ENCODE measurements at places on chromosomes 16 and 17. TPM values are rescaled to one million over a fixed set of nuclear protein-coding genes. Genes with fewer than 3 reads are reported as not detected.

- no peak for DNase-seq
These were observed 30.2 kb upstream of the JPT2 start for GRCh38 chr16:1647856-1648255.

- DNase-seq, result no peak
These were observed 1.6 kb upstream of the SMARCD2 start for GRCh38 chr17:63843910-63844677.

- no peak for DNase-seq
These were observed 31.2 kb downstream of the SLC12A3 start for GRCh38 chr16:56896244-56896643.

- no peak for DNase-seq
These were observed 44.2 kb upstream of the HNF1B start for GRCh38 chr17:37789021-37789565.

GRCh38 chr16:66903544-66904427 lies 14.9 kb downstream of the CDH16 start:
- DNase-seq, result no peak

- DNase-seq, result no peak
These were observed 4.7 kb upstream of the PRR29 start for GRCh38 chr17:63993368-63993985.

GRCh38 chr16:1438229-1439057 lies 5.9 kb downstream of the CCDC154 start:
- DNase-seq, result no peak

DNA sequence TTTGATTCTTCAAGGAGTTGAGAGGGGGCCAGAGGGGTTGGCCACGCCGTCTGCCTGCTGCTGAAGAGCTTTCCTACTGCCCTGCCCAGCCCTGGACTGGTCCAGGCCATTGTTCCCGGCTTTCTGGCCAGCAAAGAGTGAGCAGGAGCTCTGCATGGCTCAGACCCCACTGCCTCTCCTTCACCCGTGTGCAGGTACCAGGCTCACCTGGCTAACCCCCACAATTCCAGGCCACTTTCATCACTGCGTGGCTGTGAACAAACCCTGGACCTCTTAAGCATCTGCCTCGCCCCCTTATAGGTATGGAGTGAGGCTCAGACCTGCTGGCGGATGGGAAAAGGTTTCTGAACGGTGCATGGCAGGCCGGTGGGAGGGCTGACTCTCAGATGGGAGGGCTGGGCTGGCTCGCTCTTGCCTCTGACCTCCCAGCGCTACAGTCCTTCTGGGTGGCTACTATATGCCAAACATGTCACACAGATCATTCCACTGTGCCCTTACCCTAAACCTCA lies 8.9 kb downstream of the ZNF319 start:
- no peak for DNase-seq

- DNase-seq, result no peak
These were observed 63.9 kb upstream of the ARL4D start for GRCh38 chr17:43334738-43335402.

DNA sequence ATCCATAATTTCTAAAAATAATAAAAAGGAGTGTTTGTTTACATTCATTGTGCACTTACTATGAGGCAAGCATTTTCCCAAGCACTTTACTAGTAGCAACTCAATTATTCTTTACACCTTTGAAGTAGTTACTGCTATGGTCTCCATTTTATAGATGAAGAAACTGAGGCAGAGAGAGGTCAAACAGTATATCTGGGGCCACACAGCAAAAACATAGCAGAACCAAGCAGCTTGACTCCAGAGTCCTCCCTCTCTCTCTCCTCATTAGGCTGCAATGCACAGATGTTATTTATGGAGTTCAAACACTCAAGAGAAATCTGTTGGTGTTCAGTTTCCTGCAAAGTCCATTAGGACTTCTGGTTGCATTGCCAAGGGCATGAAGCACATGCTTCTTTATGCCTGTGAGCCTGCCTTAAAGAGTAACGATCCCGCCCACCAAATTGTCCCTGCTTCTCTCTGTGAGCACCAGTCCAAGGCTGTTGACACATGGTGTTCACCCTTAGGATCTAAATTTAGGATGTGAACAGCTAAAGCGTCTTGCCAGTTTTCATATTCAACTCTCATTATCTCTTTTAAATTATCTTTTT lies 44.0 kb downstream of the GPRC5B start:
- DNase-seq, result no peak

GRCh38 chr17:79806863-79807720 lies 10.2 kb upstream of the CBX8 start:
- DNase-seq, result no peak

- no peak for DNase-seq
These were observed 35.8 kb upstream of the ZFP90 start for GRCh38 chr16:68503334-68503733.

GRCh38 chr17:5127910-5128309 lies 12.1 kb downstream of the USP6 start:
- DNase-seq, result no peak

DNA sequence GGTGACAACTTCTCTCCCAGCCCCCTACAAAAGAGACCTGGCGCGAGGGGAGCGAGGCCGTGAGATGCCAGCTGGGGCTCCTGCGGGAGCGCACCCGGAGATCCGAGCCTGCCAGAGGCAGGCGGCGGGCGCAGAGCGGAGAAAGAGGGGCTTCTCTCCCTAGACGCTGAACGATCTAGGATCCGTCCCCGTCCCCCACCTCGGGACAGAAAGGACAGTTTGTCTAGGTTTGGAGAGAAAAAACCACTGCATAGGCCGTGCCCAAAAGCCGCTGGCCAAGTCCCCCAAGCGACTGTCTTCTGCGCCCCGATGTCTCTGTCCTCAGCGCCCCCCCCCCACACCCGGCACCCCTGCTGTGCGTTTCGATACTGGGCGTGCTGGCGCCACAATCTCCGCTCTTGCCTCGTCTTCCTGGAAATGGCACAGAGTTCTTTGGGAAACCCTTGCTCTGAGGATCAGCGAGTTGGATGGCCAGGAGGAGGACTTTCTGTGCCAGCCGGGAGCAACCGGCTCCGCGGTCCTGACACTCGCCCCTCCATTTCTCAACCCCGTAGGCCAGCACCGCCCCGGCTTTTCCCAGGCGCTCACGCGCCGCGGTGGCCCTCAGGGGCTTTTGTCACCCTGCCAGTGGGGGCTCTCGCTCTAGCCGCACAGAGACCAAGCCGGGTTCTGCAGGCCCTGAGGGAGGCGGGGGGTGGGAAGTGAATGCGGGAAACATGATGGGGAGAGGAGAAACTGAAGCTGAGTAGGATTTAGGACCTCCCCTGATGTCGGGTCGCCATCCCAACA lies 1.0 kb downstream of the SSTR2 start:
- no peak for DNase-seq

DNA sequence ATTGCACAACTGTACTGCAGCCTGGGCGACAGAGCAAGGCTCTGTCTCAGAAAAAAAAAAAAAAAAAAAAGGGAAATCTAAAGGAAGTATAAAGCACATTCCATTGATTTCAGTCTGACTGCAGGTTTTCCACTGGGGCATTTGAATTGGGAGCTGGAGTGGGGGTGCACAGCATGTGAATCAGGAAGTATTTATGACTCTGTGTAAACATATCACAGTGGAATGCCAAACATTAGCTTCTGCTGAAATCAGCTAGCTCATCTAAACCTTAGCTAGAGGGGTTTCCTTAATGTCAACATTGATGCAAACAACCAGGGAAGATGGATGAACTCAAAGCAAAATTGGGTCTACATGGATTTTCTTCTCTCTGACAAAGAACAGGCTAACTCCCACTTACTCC lies 641.0 kb upstream of the EEF2KMT start:
- DNase-seq, result no peak

DNA sequence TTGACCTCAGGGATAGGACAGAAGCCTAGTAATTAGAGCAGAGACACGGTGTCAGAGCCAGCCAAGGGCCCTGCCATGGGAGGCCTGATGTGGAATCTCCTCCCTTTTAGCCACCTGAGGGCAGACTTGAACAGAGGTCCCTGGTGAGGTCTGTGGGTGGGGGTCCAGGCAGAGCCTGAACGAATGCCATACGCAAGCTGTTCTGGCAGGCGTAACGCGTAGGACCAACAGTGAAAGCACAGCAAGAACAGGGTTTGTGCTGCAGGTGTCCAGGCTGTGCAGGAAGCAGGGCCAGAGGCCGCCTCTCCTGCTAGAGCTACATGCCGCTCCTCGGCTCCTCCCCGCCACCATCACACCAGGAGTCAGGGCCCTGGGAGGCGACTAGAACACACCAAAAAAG lies 81.9 kb upstream of the TBX2 start:
- no peak for DNase-seq

GRCh38 chr17:50559674-50560184 lies 786 bp upstream of the CACNA1G start:
- no peak for DNase-seq

- no peak for DNase-seq
These were observed 68.7 kb downstream of the RAI1 start for GRCh38 chr17:17749921-17750320.

DNA sequence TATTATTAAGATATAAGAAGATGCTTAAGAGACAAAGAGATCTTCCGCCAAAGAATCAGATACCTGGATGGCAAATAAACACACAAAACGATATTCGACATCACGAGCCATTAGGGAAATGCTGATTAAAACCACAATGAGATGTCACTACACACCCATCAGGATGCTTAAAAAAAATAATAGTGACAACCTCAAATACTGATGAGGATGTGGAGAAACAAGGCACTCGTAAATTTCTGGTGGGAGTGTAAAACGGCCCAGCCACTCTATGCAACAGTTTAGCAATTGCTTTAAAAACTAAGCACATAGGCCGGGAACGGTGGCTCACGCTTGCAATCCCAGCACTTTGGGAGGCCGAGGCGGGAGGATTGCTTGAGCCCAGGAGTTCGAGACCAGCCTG lies 39.4 kb downstream of the TBC1D16 start:
- DNase-seq, result no peak

- DNase-seq, result no peak
These were observed 9.9 kb downstream of the PSME3IP1 start for GRCh38 chr16:57175896-57176295.

- DNase-seq, result no peak
These were observed 616 bp downstream of the PECAM1 start for GRCh38 chr17:64390044-64390443.

GRCh38 chr16:66605177-66605978 lies 874 bp downstream of the CMTM3 start:
- DNase-seq, result no peak

GRCh38 chr16:30409125-30410060 lies 2.0 kb downstream of the ZNF771 start:
- no peak for DNase-seq

GRCh38 chr16:11585460-11586377 lies 1.0 kb downstream of the LITAF start:
- no peak for DNase-seq

- DNase-seq, result no peak
These were observed 14.7 kb upstream of the RUNDC3A start for GRCh38 chr17:44293509-44294226.

- no peak for DNase-seq
These were observed 21.8 kb upstream of the CACNG4 start for GRCh38 chr17:66942451-66943264.

- DNase-seq, result no peak
These were observed 198.8 kb upstream of the CDH5 start for GRCh38 chr16:66167564-66168291.

DNA sequence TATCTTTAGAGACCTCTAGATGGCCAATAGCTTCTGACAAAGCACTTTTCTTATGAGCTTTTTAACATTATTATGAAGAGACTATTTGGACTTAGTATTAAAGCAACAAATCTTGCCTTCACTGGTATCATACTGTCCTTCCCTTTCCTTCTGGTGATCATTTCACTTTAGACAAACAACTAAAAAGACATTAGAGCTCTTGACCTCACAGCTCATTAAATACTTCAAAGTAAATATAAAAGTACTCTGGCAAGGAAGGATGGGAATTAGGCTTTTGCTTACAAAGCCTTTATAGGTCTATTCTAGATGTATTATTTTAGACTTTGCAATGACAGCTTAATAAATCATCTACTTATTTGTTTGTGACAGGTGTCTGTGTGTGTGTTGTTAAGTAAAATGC lies 11.1 kb downstream of the STXBP4 start:
- DNase-seq, result no peak

GRCh38 chr16:57945740-57946138 lies 25.2 kb downstream of the CNGB1 start:
- no peak for DNase-seq

- DNase-seq, result peak; percentile 55
These were observed 9.3 kb upstream of the TNFRSF17 start for GRCh38 chr16:11955713-11956123.

DNA sequence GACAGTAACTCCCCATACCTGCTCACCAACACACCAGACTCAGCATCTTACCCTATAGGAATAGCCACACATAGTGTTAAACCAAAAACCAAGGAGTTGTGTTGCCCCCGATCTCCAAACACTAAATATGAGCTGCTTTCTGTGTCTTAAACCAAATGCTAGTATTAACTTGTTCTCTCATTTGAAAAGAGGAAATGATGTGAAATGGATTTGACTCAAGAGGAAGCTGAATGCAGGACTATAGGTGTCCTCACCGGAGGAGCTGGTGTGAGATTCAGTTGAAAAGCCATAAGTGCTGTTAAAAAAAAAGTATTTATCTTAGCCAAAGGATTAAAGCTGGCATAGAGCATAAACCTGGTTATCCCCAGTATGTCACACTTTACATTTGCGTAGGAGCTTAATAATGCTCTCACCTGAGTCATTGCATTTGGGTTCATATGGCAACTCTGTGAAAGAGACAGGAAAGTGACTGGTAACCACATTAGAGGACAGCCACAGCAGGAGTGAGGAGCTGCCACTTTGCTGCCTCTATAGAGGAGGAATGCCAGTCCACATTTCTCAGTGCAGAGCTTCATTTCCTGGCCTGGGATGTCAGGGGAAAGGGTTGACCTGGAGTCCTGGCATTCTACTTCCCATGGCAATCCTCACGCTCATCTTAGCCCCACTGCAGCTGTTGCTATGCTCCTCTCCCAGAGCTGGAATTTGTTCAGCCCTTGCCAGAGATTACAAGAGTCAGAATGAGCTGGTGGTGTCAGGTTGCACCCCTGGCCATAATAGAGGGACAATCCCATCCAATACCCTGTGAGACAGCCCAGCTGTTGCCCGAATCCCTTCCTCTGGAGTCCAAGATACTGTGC lies 143.3 kb upstream of the ANKFN1 start:
- no peak for DNase-seq

The HIC1 gene
- polyA plus RNA-seq, result 0.92 TPM

The DNAI2 gene
- polyA plus RNA-seq, result not detected

The SLC35G6 gene
- polyA plus RNA-seq, result not detected

The ALDH3A1 gene
- polyA plus RNA-seq, result 8.4 TPM

The HAS3 gene
- polyA plus RNA-seq, result 143 TPM

The SECTM1 gene
- polyA plus RNA-seq, result 2.2 TPM

The XYLT1 gene
- polyA plus RNA-seq, result 10.0 TPM

The C16orf89 gene
- polyA plus RNA-seq, result not detected

The TANC2 gene
- 30.5 TPM for polyA plus RNA-seq

The PHLPP2 gene
- polyA plus RNA-seq, result 6.0 TPM

The KRT15 gene
- polyA plus RNA-seq, result 505 TPM

The DNASE1L2 gene
- polyA plus RNA-seq, result 0.41 TPM

Data from keratinocyte (primary cell).